ENCODE measurements at places on chromosomes 2 and 18. TPM values are rescaled to one million over a fixed set of nuclear protein-coding genes. Genes with fewer than 3 reads are reported as not detected.

DNA sequence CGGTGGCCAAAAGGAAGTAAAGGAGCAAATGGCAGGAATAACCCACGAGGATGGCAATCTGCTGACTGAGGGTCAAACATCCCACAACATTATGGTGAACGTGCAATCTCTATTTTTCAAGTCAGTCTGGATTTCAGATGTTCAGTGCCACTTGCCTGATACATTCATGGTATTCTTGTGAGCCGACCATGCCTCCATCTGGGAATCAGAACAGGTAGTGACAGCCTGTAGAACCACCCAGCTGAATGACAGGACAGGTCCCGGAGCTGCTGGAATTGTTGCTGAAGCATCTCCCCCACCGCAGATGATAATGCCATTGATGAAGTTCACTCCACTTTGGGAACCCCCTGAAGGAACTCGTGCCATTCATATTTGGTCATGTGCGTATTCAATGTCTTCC is 123.2 kb downstream of the CAPN13 start:
- H3K36me3 ChIP-seq = no peaks in the 10 kb centered on the region
- no peak for DNase-seq
- no peak overlapping the region for H3K27ac ChIP-seq

DNA sequence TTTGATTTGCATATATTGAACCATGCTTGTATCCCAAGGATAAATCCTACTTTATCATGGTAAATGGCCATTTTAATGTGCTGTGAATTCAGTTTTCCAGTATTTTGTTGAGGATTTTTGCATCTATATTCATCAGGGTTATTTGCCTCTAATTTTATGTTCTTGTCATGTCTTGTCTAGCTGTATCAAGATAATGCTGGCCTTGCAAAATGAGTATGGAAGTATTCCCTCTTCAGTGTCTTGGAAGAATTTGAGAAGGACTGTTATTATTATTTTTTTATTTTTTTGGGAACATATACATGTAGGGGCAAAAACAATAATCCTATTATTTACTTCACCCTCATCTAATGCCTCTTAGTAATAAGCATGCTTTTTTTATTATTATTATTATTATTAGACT is 398.0 kb upstream of the KCNH7 start:
- H3K27me3 ChIP-seq = no peaks in the 10 kb centered on the region
- no peaks in the 10 kb centered on the region for H3K36me3 ChIP-seq
- no peak overlapping the region for H3K4me3 ChIP-seq
- H3K4me1 ChIP-seq = no peaks in the 10 kb centered on the region
- no peak for DNase-seq
- H3K27ac ChIP-seq = no peak overlapping the region

BBS5 gene
- 3.2 TPM for total RNA-seq

DNA sequence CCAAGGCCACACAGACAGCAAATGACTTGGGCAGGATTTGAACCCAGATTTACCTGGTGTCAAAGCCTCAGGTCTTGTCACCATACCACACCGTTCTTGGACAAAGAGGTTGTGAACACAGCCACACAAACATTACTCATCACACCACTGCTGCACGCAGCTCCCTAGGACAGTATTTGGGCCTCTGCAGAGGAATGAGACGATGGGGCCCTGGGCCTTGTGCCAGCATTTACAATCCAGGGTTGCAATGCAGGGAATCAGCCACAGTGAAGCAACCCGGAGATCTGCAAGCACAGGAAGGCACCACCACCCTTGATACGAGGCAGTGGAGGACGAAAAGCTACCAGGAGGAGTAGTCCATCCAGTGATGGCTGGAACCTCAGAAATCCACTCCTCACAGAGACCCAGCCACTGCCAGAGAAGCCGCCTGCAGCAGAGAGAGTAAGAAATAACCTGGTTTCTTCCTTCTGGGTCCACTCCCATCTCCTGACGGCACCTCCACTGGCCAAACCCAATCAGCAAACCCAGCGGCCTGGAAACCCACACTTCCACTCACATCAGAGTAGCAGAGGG is 3.7 kb upstream of the MTCL1 start:
- H3K36me3 ChIP-seq = no peaks in the 10 kb centered on the region
- no peak overlapping the region for H3K4me3 ChIP-seq
- peaks cover 35% of the 10 kb centered on the region for H3K27me3 ChIP-seq
- no peak overlapping the region for H3K27ac ChIP-seq

DNA sequence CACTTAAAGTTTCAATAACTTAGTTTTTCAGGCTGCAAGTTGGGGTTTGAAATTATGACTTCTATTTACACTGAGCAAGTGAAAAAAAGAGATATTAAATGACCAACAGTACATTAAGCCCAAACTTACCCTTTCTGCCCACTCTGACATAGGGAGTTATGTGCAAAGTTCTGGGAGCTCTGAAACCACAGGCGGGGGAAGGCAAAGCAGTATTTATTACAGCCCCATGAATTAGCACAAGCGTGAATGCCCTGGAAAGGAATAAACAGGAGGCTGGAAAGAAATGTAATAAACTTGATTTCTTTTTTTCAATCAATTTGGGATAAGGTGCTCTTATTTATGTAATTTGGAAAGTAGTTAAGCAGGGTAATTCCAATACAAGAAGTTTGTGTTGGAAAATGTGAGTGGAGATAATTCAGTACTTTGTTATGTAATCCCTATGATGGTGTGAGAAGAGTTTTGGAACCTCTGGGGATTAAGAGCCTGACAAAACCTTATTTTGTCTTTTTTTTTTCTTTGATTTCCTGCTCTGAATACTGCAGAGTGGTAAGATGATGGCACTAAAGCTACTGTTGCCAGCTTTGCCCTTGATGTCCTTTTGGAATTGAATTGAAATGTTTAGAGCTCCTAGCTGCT is 351.5 kb downstream of the ARHGAP15 start:
- no peak overlapping the region for H3K4me3 ChIP-seq
- no peak overlapping the region for H3K27ac ChIP-seq
- peaks cover 36% of the 10 kb centered on the region for H3K4me1 ChIP-seq
- DNase-seq = no peak

- H3K27me3 ChIP-seq = peaks cover 22% of the 10 kb centered on the region
- no peak overlapping the region for H3K27ac ChIP-seq
- H3K4me1 ChIP-seq = no peaks in the 10 kb centered on the region
- peaks cover 2% of the 10 kb centered on the region for H3K36me3 ChIP-seq
Observed at GRCh38 chr18:27184115-27185024, 738 bp downstream of the CHST9 start.

LOXHD1 gene
- 0.45 TPM for total RNA-seq

GRCh38 chr2:37481244-37481643 is 136.8 kb downstream of the QPCT start:
- no peak overlapping the region for H3K27ac ChIP-seq
- no peaks in the 10 kb centered on the region for H3K4me1 ChIP-seq
- H3K36me3 ChIP-seq = no peaks in the 10 kb centered on the region
- H3K27me3 ChIP-seq = no peaks in the 10 kb centered on the region
- DNase-seq = no peak
- H3K4me3 ChIP-seq = no peak overlapping the region

SERPINB13 gene
- not detected for total RNA-seq

GRCh38 chr2:217939629-217940245 is 63.1 kb downstream of the TNS1 start:
- peaks cover 14% of the 10 kb centered on the region for H3K27me3 ChIP-seq
- no peak overlapping the region for H3K27ac ChIP-seq
- H3K36me3 ChIP-seq = no peaks in the 10 kb centered on the region
- no peak for DNase-seq

DNA sequence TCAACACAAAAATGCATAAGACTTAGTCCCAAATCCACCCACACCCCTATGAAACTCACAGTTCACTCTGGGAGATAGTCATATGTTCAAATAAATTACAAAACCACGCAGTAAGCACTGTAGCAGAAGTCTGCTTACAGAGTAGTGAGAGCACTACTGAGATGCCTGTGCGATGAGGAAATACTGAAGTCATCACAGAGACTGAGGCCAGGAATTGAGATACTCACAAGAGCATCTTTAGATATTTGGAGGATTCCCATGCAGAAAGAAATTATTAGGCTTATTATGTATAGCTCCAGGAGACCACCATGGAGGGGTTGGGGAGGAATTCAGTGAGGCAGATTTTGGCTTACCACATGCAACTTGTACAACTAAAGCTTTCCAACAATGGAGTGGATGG is 82.3 kb downstream of the ANTXR1 start:
- H3K4me1 ChIP-seq = no peaks in the 10 kb centered on the region
- peaks cover 4% of the 10 kb centered on the region for H3K27me3 ChIP-seq

HSPD1 gene
- 1,051 TPM for total RNA-seq

PAX8 gene
- 0.63 TPM for total RNA-seq

DNA sequence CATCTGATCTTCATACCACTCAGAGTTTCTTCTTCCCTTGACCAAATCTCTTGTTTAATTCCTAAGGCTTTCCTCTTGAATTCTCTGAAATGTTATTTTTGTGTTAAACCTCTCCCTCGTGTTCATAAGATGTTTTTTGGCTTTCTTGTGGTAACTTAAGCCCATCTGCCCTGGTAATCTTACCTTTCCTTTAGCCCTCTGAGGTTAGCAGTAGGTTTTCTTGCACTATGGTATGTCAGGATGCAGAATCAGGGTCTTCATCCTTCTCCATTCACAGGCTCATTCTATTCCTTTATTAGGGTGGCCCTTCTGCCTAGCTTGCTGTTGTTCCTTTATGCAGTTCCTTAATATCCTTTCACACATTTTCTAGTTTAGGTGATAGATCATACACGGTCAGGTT is 24.1 kb downstream of the GIGYF2 start:
- no peaks in the 10 kb centered on the region for H3K27me3 ChIP-seq
- no peak for DNase-seq
- H3K4me1 ChIP-seq = peaks cover 41% of the 10 kb centered on the region
- peaks cover 59% of the 10 kb centered on the region for H3K36me3 ChIP-seq
- H3K4me3 ChIP-seq = no peak overlapping the region

RRM2 gene
- total RNA-seq = 396 TPM

DNA sequence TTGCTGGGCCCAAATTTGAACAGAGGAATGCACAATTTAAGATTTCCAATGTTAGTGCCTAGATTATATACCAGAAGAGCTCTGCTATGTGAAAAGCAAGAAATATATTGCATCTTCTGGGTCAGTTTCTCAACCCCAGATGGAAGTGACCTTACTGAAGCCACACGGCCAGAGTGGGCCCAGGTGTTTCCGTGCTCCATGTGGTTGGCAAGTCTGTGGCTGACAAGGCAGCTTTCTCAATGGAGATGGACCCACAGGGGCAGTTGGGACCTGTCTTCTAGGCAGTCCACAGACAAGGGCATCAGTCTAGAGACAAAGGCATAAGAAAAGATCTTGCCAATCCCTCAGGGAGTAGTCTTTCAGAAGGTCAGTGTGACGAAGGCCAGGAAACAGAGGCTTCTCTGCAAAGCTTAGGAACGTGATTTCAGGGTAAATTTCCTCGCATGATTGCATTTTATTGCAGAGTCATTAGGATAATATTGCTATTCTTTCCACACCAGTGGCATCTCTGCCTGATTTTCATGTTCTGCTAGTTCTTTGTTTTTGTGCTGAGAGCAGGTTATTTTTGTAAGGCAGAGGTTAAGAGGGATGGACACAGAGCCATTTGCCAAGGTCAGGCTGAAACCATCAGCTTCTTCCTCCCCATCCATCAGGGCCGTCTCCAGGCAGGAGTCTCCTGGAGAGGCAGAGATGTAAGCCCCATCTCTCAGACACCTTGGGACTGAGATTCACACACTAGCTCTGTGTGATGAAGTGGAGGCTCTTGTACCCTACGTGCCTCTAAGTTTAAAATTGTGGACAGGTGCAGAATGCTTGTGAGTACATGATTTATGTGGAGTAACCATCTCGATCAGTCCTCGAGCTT is 202.1 kb downstream of the ANKRD30B start:
- no peak overlapping the region for H3K27ac ChIP-seq
- H3K4me1 ChIP-seq = no peaks in the 10 kb centered on the region
- H3K36me3 ChIP-seq = no peaks in the 10 kb centered on the region
- DNase-seq = no peak
- no peaks in the 10 kb centered on the region for H3K27me3 ChIP-seq

REEP1 gene
- total RNA-seq = 0.25 TPM

DNA sequence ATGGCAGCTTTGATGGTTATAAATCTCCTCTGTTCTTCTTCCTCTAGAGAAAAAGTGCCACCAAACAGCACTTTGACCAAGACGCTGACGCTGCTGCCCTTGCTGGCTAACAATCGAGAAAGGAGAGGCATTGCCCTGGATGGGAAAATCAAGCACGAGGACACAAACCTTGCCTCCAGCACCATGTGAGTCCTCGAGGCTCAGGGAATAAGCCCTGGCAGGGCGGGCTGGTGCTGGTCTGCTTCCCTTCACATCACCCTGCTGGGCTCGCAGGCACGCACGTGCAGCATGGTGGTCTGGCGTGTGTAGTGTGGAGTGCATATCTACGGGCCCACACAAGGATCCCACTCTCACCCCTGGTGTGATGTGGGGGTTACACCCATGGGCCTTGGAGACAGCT is 19.4 kb upstream of the DGKD start:
- H3K4me1 ChIP-seq = peaks cover 42% of the 10 kb centered on the region
- peaks cover 3% of the 10 kb centered on the region for H3K36me3 ChIP-seq
- no peak overlapping the region for H3K4me3 ChIP-seq
- H3K27me3 ChIP-seq = no peaks in the 10 kb centered on the region

DNA sequence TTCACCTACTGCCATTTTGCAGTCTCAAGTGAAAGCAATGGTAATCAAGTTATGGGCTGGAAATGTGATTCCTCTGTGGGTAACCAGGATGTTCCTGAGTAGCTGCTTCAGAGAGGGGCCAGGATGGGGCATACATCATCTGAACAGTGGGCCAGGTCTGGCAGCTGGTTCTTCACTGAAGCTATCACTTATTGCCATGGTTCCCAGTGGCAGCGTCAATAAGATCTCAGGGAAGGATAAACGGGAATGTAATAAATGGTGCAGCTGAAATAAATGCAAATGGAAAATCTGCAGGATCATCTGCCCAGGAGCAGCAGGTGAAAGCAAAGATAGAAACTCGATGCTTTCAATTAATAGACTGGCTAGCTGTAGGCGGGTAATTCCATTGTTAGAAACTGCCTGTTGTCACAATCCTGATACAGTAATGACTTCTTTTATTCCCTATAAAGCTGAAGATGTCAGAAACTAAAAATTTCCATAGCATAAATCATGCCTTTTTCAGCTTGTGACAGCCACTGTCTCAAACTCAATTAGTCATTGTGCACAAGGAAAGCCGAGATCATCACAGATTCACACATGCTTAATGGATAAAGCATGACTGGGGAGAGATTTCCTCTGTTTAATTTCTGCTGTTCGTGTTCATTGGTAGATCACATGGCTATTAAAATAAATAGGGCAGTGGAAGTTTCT is 56.2 kb upstream of the CCDC85A start:
- H3K27me3 ChIP-seq = no peaks in the 10 kb centered on the region
- H3K4me1 ChIP-seq = no peaks in the 10 kb centered on the region
- H3K27ac ChIP-seq = no peak overlapping the region

GRCh38 chr2:44623622-44624351 is 262.0 kb downstream of the CAMKMT start:
- DNase-seq = no peak
- no peak overlapping the region for H3K4me3 ChIP-seq
- H3K27me3 ChIP-seq = no peaks in the 10 kb centered on the region
- H3K4me1 ChIP-seq = peaks cover 1% of the 10 kb centered on the region
- peaks cover 6% of the 10 kb centered on the region for H3K36me3 ChIP-seq

CTLA4 gene
- total RNA-seq = 30.7 TPM

- no peaks in the 10 kb centered on the region for H3K27me3 ChIP-seq
- no peak overlapping the region for H3K27ac ChIP-seq
- no peaks in the 10 kb centered on the region for H3K36me3 ChIP-seq
- no peak for DNase-seq
- H3K4me3 ChIP-seq = no peak overlapping the region
Observed at GRCh38 chr2:40466935-40467572, 15.2 kb upstream of the SLC8A1 start.

C2orf78 gene
- total RNA-seq = not detected

ATG4B gene
- total RNA-seq = 90.7 TPM

CCDC138 gene
- total RNA-seq = 12.3 TPM

HAAO gene
- total RNA-seq = 0.63 TPM

CXCR1 gene
- not detected for total RNA-seq

ANKRD29 gene
- total RNA-seq = not detected

GNLY gene
- total RNA-seq = 46.7 TPM

REG3G gene
- total RNA-seq = not detected

All from activated CD8-positive, alpha-beta T cell treated with anti-CD3 and anti-CD28 coated beads for 36 hours (primary cell).